ENCODE measurements at places on chromosomes 11 and 22. TPM values are rescaled to one million over a fixed set of nuclear protein-coding genes. Genes with fewer than 3 reads are reported as not detected.
A peak's percentile ranks its signal among the peaks of the same experiment; 100 is the strongest.

Gene ABTB2
- 2.4 TPM for total RNA-seq

Gene HEPN1
- not detected for total RNA-seq

Gene MYBPC3
- not detected for total RNA-seq

Gene PHOX2A
- total RNA-seq: not detected

Gene MEI1
- total RNA-seq: 2.1 TPM

GRCh38 chr22:26553056-26553752 lies 36.7 kb downstream of the TPST2 start:
- no peak overlapping the region for H3K27ac ChIP-seq
- H3K4me3 ChIP-seq: no peak overlapping the region
- no peaks in the 10 kb centered on the region for H3K27me3 ChIP-seq

DNA sequence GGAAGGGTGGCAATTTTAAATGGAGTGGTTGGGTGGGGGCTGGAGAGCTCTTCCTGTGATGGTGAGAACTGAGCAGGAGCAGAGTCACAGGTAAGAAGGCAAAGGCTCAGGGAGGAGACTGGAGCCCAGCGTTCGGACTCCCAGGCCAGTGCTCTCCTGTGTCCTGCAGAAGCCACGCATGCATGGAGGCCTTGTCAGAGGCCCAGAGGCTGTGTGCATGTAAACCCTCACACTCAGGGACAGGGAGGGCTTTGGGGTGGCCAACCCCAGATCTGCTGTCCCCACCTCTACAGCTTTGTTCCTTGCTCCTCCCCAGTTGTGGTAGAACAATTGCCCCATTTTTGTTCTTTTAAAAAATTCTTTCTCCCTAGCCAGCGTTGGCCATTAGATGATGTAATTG lies 130.4 kb upstream of the PARVA start:
- H3K36me3 ChIP-seq: no peaks in the 10 kb centered on the region
- peaks cover 3% of the 10 kb centered on the region for H3K4me1 ChIP-seq
- DNase-seq: no peak
- H3K27ac ChIP-seq: no peak overlapping the region
- H3K27me3 ChIP-seq: no peaks in the 10 kb centered on the region

GRCh38 chr11:11584530-11584810 lies 37.3 kb downstream of the GALNT18 start:
- no peak for DNase-seq
- H3K4me3 ChIP-seq: no peak overlapping the region
- no peaks in the 10 kb centered on the region for H3K4me1 ChIP-seq
- H3K36me3 ChIP-seq: no peaks in the 10 kb centered on the region
- H3K27me3 ChIP-seq: no peaks in the 10 kb centered on the region

DNA sequence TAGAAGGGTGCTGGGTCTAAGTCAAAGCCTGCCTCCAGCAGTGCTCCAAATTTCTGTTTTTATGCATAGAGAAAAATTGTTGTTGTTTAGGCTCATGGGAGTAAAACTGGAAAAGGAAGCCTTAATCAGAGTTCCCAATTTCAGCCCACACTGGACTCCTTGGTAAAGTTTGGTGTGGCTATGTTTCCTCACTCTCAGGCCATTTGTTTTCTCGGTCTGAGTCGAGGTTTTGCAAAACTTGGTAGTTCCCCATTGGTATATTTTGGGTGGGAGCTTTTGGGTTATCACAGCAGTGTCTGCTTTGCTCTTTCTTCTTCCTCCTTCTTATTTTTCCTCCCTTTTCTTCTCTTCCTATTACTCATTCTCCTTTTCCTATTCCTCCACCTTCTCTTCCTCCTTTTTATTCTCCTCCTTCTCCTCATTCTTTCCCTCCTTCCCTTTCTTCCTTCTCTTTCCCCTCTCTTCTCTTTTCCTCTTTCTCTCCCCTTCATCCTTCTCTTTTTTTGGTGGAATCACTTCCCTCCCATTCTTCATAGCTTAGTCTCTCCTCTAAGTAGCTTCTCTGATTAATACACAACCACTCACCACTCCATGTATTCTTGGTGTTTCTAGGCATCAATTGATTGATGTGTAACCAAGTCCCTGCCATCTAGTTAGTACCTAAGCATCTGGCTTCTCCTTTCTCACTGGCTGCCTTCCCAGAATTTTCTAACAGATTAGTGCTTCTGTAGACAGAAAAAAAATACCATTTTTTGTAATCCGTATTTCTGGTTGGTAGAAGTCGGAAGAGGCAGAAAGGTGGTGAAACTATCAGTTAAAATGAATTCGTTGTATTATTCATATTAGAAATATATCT lies 10.1 kb downstream of the SLC5A1 start:
- H3K27me3 ChIP-seq: no peaks in the 10 kb centered on the region
- H3K27ac ChIP-seq: no peak overlapping the region
- H3K4me1 ChIP-seq: no peaks in the 10 kb centered on the region
- no peaks in the 10 kb centered on the region for H3K36me3 ChIP-seq
- H3K4me3 ChIP-seq: no peak overlapping the region
- DNase-seq: no peak

DNA sequence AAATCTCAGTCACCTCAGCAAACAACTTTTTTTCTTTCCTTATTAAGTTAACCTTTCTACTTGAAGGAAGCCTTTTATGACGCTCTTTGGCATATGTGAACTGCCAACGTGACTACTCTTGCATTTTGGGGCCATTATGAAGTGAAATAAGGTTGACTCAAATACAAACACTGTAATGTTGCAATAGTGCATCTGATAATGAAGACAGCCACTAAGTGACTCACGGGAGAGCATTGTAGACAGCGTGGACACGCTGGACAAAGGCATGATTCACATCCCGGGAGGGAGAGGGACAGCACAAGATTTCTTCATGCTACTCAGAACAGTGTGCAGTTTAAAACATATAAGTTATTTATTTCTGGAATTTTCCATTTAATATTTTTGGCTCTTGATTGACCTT lies 560.8 kb downstream of the ETS1 start:
- H3K27ac ChIP-seq: no peak overlapping the region
- no peak overlapping the region for H3K4me3 ChIP-seq
- H3K27me3 ChIP-seq: no peaks in the 10 kb centered on the region
- no peaks in the 10 kb centered on the region for H3K4me1 ChIP-seq

DNA sequence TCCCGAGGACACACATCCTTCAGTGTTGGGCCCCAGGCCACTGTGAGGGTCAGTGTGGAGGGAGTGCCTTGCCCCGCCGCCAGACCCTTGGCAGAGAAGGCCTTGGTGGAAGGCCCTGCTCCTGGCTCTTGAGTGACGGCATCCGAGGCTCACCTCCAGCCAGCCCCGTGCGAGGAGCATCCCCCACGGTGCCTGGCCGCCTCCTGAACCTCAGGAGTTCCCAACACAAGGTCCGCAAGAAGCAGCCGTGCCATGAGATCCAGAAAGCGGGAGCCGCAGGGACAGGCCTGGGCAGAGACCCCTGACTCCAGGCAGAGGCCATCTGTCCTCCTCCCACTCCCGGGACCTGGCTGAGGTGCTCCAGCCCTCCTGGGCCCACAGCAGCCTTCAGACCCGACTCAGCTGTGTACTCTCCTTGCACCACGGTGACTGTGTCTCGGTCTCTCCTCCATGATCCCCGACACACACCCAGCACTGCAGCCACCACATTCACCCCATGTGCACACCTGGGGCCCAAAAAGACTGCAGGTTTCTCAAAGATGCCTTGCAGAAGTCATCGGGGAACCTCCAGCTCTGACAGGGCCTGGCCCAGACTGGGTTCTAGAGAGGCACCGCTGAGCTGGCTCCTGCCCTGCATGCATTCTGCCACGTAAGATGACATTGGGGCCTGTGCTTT lies 870.2 kb downstream of the BRD1 start:
- no peak for DNase-seq
- no peak overlapping the region for H3K27ac ChIP-seq
- H3K36me3 ChIP-seq: no peaks in the 10 kb centered on the region

DNA sequence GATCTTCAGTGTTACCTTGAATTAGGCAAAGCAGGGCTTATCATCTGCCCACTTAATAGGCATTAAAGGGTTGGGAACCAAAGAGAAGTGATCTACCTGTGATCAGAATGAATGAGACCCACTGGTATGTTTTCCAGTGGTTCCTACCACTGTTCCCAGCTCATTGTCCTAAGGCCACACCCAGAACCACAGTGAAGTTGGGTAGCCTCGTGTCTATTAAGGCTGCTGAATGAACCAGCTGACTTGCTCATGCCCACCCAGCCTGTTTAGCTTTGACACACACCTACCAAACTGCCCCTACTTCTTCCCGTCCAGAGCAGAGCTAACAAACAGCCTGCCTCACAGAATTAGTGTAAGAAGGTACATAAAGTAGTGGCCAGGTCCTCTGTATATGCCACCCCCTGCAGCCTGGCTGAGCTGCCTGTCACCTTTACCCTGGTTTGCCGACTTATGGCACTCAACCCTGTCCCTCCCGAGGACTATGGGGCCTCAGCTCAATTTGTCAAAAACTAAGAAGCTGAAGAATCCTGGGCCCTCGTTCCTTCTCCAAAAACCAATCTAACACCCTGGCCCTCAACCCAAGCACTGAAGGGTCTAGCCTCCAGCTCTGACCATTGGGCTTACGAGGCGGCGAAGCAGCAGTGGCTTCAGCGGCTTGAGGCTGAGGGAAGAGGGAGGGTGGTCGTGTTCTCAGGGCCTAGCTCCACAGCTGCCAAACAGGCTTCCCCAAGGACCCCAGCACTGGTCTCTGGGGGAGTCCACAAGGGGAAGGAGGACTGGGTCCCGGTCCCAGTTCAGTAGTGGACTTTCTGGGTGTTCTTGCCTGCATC lies 9.8 kb downstream of the UCP2 start:
- no peak overlapping the region for H3K4me3 ChIP-seq
- no peak overlapping the region for H3K27ac ChIP-seq
- H3K4me1 ChIP-seq: no peaks in the 10 kb centered on the region

DNA sequence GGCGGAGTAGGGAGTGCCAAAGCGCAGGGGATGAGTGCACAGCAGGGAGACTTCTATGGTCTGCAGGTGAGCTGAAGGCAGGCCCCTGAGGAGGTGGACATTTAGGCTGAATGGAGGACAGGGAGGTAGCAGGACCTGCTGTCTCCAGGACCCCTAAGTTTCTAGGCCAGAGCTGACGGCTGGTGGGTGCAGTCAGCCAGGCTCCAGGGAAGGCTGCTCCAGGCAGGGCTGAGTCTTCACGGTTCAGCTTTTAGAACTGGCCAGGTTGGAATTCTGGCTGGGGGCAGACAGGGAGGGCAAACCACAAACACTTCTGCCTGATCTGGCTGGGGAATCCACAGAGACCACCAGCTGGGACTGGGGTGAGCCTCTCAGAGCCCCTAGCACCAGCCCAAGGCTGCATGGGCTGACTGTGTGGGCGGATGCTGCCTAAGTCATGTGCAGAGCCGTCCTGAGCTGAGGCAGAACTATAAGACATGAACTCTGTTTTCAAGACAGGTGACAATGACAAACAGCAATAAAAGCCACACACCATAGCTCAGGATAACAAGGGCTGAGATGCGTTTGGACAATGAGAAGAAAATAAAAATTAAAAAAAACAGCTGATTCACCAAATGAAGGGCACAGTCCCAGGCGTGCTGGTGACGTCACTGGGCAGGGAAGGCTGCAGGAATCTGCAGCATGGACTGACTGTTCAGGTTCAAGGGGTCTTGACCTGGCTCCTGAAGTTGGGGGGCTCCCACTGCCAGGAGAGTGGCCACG lies 10.4 kb upstream of the MALAT1 start:
- H3K36me3 ChIP-seq: no peaks in the 10 kb centered on the region
- peak; percentile 79 for DNase-seq
- peak overlapping the region; percentile 12 for H3K4me3 ChIP-seq
- peaks cover 50% of the 10 kb centered on the region for H3K4me1 ChIP-seq

GRCh38 chr11:69567951-69568808 lies 72.8 kb upstream of the CCND1 start:
- H3K4me1 ChIP-seq: no peaks in the 10 kb centered on the region
- H3K27ac ChIP-seq: no peak overlapping the region
- no peak for DNase-seq
- no peaks in the 10 kb centered on the region for H3K36me3 ChIP-seq

GRCh38 chr11:1862588-1863351 lies 9.9 kb downstream of the LSP1 start:
- H3K27me3 ChIP-seq: no peaks in the 10 kb centered on the region
- no peak for DNase-seq
- no peak overlapping the region for H3K27ac ChIP-seq

- no peak overlapping the region for H3K27ac ChIP-seq
- H3K27me3 ChIP-seq: no peaks in the 10 kb centered on the region
- H3K4me3 ChIP-seq: no peak overlapping the region
- H3K36me3 ChIP-seq: no peaks in the 10 kb centered on the region
Measured at GRCh38 chr22:42214633-42215415, 55.6 kb downstream of the TCF20 start.
